ENCODE measurements at places on chromosomes 1 and 21. TPM values are rescaled to one million over a fixed set of nuclear protein-coding genes. Genes with fewer than 3 reads are reported as not detected.

Gene F3
- 30.9 TPM for polyA plus RNA-seq

Gene GSTM2
- 23.1 TPM for polyA plus RNA-seq

Gene SLC9C2
- 0.04 TPM for polyA plus RNA-seq

Gene ITLN2
- polyA plus RNA-seq = 0.22 TPM

Gene IGSF9
- 0.03 TPM for polyA plus RNA-seq

Gene FAM177B
- polyA plus RNA-seq = not detected

Gene GUCA2B
- not detected for polyA plus RNA-seq

Gene CFHR2
- not detected for polyA plus RNA-seq

Gene COP1
- 55.2 TPM for polyA plus RNA-seq

GRCh38 chr1:209406595-209406994, 176.9 kb upstream of the CAMK1G start:
- DNase-seq = no peak

DNA sequence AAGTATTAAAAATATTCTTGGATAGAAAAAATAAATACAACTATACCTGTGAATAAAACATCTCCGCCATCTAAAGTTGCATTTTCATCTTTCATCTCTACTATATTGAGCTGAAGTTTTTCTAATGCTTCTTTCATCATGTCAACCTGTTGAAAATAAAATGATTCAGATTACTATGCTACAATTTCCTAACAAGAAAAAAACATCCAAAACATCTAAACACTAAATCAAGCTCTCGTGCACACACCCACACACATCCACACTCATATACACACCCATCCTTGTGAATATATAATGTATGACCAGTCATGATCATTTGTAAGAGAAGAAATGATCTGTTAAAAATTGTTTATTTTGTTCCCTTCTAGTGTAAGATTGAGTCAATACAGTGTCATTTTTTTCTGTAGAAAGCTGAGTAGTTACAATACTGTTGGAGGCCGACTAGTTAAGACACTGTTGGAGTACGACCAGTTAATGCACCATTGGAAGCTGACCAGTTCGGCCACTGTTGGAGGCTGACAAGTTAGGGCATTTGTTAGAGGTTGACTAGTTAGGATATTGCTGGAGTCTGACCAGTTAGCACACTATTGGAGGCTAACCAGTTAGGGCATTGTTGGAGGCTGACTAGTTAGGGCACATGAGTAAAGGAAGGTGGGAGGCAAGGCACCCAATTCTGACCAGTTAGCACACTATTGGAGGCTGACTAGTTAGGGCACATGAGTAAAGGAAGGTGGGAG, 82.4 kb upstream of the BCL10 start:
- no peak for DNase-seq

DNA sequence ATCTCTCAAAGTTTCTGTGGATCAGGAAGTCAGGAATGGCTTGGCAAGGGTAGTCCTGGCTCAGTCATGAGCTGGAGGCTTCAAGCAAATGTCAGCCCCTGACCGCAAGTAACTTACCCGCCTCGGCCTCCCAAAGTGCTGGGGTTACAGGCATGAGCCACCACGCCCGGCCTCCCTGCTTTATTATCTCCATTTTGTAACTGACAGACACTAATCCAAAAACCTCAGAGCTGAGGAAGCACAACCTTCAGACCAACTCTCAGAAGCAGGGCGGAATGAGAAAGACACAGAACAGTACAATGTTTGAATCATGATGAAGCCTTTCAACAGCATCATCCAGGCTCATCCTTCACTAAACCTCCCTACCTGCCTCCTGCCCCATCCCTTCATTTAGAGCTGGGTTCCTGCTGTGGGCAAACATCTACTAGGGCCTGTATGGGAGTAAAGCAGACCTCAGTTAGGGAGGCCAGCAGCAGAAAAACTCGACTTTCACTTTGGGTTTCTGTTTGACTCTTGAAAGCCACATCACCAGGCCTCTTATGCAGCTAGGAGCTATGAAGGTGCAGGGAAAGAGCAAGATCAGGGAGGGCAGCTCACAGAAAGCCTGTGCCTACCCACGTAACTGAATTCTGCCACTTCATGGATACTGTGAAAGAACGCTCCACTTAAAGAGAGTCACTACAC, 84.4 kb upstream of the RAB4A start:
- DNase-seq = no peak

GRCh38 chr1:157574836-157575235, 22.5 kb upstream of the FCRL5 start:
- DNase-seq = no peak

DNA sequence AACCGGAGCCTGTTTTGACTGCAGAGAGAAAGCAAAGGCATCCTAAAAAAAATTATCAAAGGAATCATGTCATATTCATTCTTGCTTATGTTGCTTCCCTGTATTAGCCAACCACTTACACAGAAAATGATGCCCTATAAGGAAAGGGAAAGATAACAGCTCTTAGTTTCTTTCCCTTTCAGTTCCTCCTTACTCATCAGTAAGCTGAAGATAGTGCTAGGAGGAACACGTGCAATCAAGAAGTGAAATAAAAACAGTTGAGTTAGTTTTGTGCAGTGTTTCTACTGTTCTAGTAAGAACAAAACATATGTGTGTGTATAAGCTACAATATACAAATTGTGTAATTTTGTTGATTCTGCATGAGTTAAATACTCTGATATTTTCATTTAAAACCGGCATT, 45.3 kb upstream of the MTF2 start:
- no peak for DNase-seq

- peak; percentile 58 for DNase-seq
These were observed at the start of gene GPR137B for GRCh38 chr1:236142253-236143103. Gene GPR137B (plus strand): TSS chr1:236142539. CDS start chr1:236142623, 84 bp downstream.

- DNase-seq = no peak
These were observed 67.3 kb downstream of the RHOU start for GRCh38 chr1:228802386-228803220.

DNA sequence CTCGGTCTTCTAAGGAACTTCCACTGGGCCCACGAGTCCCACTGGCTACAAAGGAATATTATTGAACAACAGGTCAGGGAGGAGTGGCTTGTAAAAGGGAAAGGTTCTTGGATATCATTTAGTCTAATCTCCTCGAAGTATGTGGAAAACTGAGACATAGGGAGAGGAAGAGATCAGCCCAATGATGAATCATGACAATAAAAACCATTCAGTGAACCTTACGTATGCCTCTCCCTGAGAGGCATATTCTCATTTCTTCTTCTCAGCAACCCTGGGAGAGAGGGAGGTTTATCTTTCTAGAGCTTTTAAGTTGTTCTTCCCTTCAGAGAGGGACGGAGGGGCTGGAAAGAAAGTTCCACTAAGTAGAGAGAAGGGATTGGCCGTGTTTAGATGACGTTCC, 5.3 kb upstream of the MOB3C start:
- DNase-seq = no peak

- DNase-seq = no peak
These were observed 473.1 kb downstream of the ADGRL2 start for GRCh38 chr1:82273816-82274215.

GRCh38 chr1:165632152-165632469, 1.1 kb downstream of the MGST3 start:
- no peak for DNase-seq

DNA sequence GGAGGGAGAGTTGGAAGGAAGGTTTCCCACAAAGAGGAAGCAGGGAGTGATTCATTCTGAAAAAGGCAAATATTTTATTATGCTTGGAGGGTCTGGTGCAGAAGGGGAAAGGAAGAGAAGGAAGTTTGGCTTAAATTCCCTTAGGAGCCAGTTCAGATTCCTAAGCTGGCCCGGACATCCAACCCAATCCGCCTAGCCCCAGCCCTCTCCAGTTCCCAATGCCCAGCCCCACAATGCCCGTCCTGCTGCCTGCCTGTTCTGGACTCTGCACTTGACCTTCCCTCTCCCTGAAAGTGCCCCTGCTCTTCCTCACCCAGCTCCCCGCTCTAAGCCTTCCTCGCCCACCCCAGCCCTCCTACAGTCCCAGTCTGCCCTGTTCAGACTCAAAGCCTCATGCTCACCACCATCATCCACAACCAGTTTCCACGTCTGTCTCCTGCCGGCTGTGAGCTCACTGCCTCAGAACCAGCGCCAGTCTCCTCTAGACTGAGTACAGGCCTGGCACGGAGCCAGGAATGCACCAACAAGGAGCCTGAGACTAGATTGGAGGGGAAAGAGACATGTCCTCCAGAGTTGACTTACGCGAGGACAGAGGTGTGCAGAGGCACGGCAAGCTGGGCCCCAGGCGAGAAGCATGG, 18.9 kb downstream of the CAPN2 start:
- peak; percentile 66 for DNase-seq

DNA sequence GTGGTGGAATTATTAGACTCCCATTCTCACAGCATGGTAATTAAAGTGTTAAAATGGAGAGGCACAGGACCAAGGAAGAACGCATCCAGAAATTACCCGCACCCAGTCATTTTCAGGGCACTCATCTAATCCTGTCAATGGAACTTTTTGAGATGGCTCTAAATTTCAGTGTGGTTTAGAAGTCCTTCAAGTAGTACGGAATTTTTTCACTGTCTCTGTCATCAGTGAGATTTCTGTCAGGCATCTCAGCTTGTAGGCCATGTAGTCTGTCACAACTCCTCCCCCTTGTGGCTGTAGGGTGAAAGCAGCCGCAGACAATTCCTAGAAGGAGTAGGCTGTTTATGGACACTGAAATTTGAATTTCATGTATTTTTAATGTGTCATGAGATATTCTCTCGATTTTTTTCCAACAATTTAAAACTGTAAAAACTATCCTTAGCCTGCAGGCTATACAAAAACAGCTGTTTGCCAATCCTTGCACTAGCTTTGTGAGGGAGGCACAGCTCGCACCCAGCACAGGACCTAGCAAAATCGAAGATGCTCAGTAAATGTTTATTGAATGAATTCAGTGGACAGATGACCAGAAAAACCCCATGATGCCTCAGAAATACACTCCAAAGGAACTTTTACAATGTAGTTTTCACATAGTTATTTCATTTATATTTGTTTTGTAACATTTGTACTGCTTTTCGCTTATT, 6.6 kb upstream of the NUP133 start:
- peak; percentile 72 for DNase-seq

- no peak for DNase-seq
These were observed 165.2 kb downstream of the NTMT2 start for GRCh38 chr1:170310951-170311350.

- no peak for DNase-seq
These were observed 4.3 kb upstream of the NR1I3 start for GRCh38 chr1:161242313-161242712.

DNA sequence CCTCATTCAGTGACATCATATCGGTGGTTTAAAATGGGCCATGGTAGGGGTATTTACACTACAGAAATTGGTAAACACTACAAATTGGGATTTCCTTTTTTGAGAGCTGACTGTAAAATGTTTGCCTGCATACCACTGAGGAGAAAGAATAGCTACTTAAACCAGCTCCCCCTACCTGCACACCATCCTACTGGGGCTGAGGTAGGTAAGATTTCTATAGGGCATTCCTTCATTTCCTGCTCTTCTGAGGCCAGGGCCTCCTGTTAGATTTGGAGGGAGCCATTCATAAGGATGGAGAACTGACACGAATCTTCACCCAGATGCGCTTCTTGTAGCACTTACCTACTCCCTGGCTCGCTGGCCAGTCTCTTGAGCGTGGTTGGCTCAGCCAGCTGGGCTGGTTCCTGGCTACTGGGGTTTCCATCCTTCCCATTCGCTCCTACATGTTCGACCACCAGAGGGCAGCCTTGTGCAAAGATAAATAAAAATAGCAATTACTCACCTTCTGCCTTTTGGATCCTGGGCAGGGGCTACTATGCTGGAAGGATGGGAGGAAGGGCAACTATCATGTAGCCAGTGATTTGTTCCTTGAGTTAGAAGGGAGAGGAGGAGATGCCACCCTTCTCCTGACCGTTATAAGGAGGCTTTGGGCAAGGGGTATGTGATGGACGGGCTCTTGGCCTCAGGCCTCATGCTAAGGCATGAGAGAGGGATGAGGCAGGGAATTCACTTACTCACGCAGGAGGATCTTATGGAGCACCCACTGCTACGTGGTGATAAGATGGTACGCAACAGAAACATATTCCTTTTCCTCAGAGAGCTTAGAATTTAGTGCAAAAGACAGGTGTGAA, 10.7 kb downstream of the OPTC start:
- DNase-seq = peak; percentile 88

GRCh38 chr1:69747207-69747606, 179.5 kb downstream of the LRRC7 start:
- no peak for DNase-seq

- DNase-seq = peak; percentile 19
These were observed 4.7 kb downstream of the MR1 start for GRCh38 chr1:181038399-181038873.

DNA sequence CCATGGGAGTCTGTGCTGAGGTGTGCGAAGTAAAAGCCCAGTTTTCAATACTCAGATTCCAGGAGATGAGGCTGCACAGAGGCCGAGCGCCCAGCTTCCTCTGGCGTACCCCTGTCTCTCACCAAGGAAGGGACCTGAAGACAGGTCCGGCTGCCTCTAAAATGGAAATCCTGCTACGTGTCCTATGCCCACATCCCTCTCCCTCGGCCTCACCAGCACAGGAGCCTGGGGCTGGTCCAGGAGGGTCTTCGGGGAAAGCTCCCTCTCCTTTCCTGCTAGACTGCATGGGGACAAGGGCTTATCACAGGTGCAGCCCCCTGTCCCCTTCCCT, 392 bp downstream of the MRPL55 start:
- DNase-seq = no peak

GRCh38 chr1:167121375-167122120, 27.7 kb downstream of the STYXL2 start:
- DNase-seq = no peak

DNA sequence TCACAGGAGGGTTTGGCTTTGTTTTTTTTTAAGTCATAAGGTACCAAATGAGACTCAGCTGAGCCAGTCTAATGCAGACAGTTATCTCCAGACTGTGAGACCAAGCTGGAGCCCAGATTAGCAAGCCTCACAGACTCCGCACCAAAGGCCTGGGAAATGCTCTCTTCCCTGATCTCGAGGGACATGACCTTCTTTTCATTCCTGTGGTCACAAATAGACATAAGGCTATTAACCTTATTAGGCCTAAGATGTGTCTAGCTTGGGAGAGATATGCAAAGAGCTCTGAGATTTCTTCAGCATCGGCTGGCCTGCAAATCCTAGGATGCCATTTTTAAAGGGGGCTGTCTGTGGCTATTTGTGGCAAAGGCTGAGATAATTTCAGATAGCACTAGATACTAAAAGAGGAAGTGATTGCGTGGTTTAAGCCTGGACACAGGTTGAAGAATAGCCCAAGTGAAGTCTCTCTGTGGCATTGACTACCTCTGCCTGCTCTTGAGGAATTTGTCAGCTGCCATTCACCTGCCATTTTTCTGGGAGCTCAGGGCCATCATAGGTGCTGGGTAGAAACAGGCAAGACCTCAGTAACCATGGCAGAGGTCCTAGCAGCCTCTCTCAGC, 301.3 kb downstream of the SIPA1L2 start:
- DNase-seq = no peak

DNA sequence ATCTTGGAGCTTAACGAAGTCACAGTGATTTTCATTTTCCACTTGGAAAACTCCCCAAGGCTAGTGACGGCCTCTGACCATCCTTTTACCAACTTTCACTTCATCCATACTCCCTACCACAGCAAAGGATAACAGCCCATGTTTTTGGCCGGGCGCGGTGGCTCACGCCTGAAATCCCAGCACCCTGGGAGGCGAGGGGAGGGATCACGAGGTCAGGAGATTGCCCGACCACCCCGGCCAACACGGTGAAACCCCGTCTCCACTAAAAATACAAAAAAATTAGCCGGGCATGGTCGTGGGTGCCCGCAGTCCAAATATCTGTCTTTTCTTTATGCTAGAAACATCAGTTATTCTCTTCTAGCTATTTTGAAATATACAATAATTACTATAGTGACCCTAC, 7.3 kb downstream of the ASPM start:
- no peak for DNase-seq
